ENCODE measurements at places on chromosomes 1 and 21.

DNA sequence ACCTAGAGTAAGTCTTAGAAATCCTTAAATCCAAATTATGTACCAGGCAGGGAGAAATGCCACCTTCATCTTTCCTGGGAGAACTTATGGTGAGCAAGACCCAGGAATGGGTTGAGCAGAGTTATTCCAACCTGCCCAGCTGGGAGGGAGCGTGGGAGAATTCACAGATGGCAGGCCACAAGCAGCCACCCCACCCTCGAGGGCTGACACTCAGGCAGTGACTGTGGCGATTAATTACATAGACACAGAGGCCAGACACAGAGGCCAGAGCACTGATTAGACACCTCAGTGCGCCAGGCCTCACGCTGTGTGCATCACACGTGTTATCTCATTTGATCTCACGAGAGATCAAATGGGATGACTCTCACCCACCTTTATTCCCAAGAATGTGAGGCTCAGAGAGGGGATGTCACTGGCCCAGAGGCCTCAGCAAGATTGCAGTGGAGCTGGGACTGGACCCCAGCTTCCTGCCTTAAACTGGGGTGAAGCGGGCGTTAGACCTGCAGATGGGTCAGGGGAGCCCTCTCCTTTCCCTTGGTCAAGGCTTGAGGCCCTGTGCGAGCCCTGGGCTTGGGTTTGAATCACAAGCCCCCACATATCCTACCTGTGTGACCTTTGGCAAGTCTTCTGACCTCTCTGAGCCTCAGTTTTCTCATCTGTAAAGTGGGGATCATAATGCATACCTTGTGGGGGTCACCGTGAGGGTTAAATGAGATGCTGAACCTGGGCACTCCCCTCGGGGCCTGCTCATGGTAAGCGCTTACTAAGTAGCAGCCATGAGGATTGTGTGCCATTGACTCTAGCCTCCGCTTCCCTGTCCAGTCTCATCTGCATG, 28.8 kb upstream of the PADI4 start:
- H3K36me3 ChIP-seq: no peaks in the 10 kb centered on the region
- DNase-seq: no peak
- peaks cover 27% of the 10 kb centered on the region for H3K27me3 ChIP-seq
- H3K4me1 ChIP-seq: peaks cover 10% of the 10 kb centered on the region
- H3K27ac ChIP-seq: no peak overlapping the region

- no peak overlapping the region for H3K27ac ChIP-seq
- H3K4me1 ChIP-seq: no peaks in the 10 kb centered on the region
- DNase-seq: no peak
- H3K36me3 ChIP-seq: no peaks in the 10 kb centered on the region
- no peak overlapping the region for H3K4me3 ChIP-seq
Observed at GRCh38 chr1:117981455-117982192, 52.1 kb downstream of the WDR3 start.

DNA sequence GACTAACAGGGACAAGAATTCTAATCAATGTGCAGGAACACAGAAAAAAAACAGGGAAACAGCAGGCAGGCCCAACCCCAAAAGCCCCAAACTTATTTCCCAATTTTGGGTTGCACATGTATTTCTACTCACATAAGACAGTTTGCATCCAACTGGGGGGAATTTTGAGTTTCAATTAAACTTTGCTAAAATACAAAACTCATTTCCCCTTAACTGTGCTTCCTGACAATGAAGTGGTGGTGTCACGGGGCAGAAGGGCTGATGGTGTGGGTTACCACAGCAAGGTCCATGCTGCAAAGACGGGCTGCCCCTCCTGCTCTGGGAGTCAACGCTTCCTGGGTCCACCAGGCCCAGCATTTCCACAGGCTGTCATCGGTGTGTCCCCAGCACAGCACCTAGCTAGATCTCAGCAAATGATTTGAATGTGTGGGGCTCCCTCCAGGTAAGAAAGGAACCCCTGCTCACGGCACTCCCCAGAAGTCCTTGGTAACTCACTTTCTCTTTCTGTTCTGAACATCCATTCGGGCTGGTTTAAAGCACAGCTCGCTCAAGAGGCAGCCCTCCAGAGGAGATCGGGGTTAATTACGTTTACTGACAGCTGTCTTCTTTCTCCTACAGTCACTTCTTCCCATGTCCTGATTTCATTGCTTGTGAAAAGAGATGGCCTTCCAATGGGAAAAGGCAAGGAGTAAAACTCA, 27.4 kb downstream of the HIVEP3 start:
- peak overlapping the region; percentile 94 for H3K27ac ChIP-seq
- peak; percentile 79 for DNase-seq
- no peaks in the 10 kb centered on the region for H3K27me3 ChIP-seq
- peaks cover 72% of the 10 kb centered on the region for H3K4me1 ChIP-seq
- peaks cover 1% of the 10 kb centered on the region for H3K36me3 ChIP-seq
- H3K4me3 ChIP-seq: peak overlapping the region; percentile 77

DNA sequence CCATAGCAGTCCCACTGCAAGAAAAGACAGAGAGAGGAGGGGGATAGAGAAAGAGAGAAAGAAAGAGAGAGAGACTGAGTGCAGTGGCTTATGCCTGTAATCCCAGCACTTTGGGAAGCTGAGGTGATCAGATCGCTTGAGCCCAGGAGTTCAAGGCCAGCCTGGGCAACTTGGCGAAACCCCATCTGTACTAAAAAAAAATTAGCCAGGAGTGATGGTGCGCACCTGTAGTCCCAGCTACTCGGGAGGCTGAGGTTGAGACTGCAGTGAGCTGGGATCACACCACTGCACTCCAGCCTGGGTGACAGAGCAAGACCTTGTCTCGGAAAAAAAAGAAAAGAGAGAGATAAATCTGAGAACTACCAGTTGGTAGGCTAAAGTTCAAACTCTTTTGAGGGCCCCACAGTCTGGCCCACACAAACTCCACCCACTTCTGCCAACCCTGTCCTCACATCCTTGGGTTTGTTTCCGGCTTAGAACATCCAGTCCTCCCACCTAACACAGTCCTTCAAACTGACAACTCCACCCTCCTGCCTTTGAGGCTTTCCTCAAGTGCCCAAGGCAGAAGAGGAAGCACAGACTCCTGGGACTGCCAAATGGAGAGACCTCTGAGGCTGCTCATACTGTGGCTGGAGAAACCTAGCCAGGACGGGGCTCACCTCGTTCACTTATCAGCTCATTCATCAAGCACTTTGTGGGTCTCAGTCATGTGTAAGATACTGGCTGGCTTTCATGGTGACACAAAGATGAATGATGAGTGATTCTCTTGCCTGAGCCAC, 20.1 kb downstream of the TFAP2E start:
- H3K4me1 ChIP-seq: peaks cover 12% of the 10 kb centered on the region
- H3K4me3 ChIP-seq: no peak overlapping the region
- DNase-seq: peak; percentile 37
- H3K27me3 ChIP-seq: no peaks in the 10 kb centered on the region
- peaks cover 1% of the 10 kb centered on the region for H3K36me3 ChIP-seq

GRCh38 chr1:58841455-58841854, 57.6 kb upstream of the JUN start:
- H3K27me3 ChIP-seq: no peaks in the 10 kb centered on the region
- H3K27ac ChIP-seq: no peak overlapping the region
- no peaks in the 10 kb centered on the region for H3K36me3 ChIP-seq

DNA sequence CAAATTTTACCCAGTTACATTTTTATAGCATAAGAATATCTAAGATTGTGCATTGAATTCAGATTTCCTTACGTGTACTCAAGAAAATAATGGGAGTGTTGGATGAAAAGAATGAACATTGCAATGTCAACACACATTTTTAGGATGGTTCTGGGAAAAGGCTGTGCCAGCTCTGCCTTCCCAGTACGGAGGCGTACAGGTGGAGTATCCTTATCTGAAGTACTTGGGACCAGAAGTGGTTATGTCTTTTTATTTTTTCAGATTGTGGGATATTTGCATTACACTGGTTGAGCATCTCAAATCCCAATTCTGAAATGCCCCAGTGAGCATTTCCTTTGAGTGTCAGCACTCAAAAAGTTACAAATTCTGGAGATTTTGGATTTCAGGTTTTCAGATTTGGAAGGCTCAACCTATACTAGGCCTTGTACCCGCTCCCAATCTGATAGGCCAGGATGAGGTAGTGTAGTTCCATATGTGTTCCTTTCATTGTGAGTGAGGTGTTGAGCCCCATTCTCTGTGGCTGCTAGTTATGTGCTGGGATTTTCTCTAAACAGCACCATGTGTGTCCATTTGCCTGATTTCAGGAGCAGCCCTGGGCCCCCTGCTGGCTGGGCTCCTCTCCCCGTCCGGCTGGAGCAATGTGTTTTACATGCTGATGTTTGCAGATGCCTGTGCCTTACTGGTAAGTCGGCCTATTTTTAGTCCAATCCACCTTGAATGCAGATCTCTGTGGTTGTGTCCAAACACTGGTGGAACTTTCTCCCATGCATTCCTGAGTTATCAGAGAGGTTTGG, 60.8 kb downstream of the SLC37A1 start:
- no peak overlapping the region for H3K4me3 ChIP-seq
- H3K36me3 ChIP-seq: peaks cover 12% of the 10 kb centered on the region

DNA sequence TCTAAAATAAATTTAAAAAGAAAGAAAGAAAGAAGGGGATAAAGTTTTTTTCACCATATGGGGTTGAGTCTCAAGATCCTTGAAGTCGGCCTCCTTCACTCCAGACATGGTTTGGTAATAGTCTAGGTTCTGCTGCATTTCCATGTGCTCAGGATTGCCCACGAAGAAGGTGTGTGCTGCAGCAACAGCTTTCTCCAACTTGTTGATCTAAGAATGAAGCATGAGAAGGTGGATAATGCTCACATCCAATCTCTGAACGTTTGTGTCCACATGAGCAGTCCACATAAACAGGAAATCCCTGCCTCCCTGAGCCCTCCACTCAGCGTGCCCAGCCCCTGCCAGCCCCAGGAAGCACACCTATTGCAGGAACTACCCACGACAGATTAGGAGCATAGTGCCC, 4.6 kb downstream of the P3H1 start:
- no peak for DNase-seq
- H3K36me3 ChIP-seq: peaks cover 2% of the 10 kb centered on the region
- H3K4me3 ChIP-seq: no peak overlapping the region

- peak; percentile 84 for DNase-seq
- peak overlapping the region; percentile 98 for H3K27ac ChIP-seq
- peaks cover 7% of the 10 kb centered on the region for H3K36me3 ChIP-seq
- H3K4me3 ChIP-seq: peak overlapping the region; percentile 78
- H3K27me3 ChIP-seq: peaks cover 8% of the 10 kb centered on the region
- H3K4me1 ChIP-seq: peaks cover 29% of the 10 kb centered on the region
Observed at GRCh38 chr21:38766987-38767722, 38.6 kb upstream of the ETS2 start.

- no peaks in the 10 kb centered on the region for H3K36me3 ChIP-seq
- no peak overlapping the region for H3K27ac ChIP-seq
- DNase-seq: peak; percentile 77
- peaks cover 7% of the 10 kb centered on the region for H3K27me3 ChIP-seq
- H3K4me3 ChIP-seq: no peak overlapping the region
- peaks cover 7% of the 10 kb centered on the region for H3K4me1 ChIP-seq
Observed at GRCh38 chr1:44036409-44037139, 5.3 kb upstream of the SLC6A9 start.

- no peaks in the 10 kb centered on the region for H3K36me3 ChIP-seq
- no peaks in the 10 kb centered on the region for H3K27me3 ChIP-seq
- no peak for DNase-seq
- H3K4me3 ChIP-seq: no peak overlapping the region
- no peak overlapping the region for H3K27ac ChIP-seq
Observed at GRCh38 chr1:1287288-1288110, 7.3 kb downstream of the SCNN1D start.

DNA sequence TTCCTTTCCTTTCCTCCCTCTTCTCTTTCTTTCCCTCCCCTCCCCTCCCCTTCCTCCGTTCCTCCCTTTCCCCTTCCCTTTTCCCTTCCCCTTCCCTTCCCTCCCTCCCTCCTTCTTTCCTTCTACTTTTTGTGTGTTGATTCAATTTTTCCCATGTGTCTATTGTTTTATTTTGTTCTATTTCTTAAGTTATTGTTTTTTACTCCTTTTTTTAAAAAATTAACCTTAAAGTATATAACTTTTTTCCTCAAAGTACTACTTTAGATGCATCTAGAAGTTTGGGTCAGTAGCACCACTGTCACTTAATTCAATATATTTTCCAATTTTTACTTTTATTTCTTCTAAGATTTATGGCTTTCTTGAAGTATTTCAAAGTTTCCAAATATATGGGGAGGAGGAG, 448.2 kb upstream of the VAMP3 start:
- no peak overlapping the region for H3K27ac ChIP-seq
- DNase-seq: no peak
- H3K36me3 ChIP-seq: no peaks in the 10 kb centered on the region
- H3K4me1 ChIP-seq: no peaks in the 10 kb centered on the region

GRCh38 chr1:3099861-3100260, 30.9 kb downstream of the PRDM16 start:
- H3K27ac ChIP-seq: no peak overlapping the region
- H3K4me1 ChIP-seq: no peaks in the 10 kb centered on the region
- no peak overlapping the region for H3K4me3 ChIP-seq
- H3K27me3 ChIP-seq: no peaks in the 10 kb centered on the region
- DNase-seq: no peak
- H3K36me3 ChIP-seq: no peaks in the 10 kb centered on the region

DNA sequence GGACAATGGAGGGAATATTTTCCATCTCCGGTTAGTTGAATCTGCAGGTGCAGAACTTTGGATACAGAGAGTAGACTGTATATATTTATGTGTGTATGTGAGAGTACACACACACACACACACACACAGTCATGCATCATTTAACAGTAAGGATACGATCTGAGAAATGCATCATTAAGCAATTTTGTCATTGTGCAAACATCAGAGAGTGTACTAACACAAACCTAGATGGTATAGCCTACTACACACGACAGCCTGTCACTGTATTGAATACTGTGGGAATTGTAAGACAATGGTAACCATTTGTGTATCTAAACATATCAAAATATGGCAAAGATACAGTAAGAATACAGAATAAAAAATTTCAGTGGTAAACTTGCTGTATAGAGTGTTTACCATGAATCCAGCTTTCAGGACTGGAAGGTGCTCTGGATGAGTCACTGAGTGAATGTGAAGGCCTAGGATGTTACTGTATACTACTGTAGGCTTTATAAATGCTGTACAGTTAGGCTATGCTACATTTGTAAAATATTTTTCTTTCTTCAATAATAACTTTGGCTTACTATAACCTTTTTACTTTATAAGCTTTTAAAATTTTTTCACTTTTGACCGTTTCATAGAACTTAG, 138.5 kb downstream of the ZZZ3 start:
- no peaks in the 10 kb centered on the region for H3K27me3 ChIP-seq
- H3K4me3 ChIP-seq: no peak overlapping the region
- peaks cover 5% of the 10 kb centered on the region for H3K4me1 ChIP-seq

DNA sequence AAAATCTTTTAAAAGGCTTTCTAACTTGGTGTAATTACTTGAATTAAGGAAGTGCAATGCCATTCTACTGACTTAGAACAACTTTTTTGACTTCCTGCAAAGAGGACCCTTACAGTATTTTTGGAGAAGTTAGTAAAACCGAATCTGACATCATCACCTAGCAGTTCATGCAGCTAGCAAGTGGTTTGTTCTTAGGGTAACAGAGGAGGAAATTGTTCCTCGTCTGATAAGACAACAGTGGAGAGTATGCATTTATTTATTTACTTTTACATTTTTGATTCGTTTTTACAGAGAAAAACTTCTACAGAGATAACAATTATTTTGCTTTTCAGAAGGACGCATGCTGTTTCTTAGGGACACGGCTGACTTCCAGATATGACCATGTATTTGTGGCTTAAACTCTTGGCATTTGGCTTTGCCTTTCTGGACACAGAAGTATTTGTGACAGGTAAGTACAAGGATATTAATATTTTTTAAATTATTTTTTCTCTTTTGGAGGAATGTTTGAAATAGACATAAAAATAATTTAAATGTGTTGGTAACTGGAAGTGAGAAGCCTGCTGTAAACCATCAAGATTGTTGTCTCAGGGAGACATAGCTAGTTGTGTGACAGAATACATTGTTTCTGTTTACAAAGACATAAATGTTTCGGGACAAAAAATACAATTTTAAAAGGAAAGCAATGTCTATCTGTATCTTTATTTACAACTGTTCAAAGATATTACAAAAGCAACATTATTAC, at the start of gene PTPRC:
PTPRC (plus strand) TSS at position 147 of the 742 bp plus-strand sequence; CDS start at position 376, 229 bp downstream.
- DNase-seq: no peak
- H3K27ac ChIP-seq: peak within 1 kb of the TSS; percentile 94
- no peaks in the 10 kb centered on the region for H3K27me3 ChIP-seq
- peak within 1 kb of the TSS; percentile 91 for H3K4me3 ChIP-seq
- peaks cover 51% of the 10 kb centered on the region for H3K4me1 ChIP-seq
